ENCODE measurements at places on chromosomes 3 and 15. TPM values are rescaled to one million over a fixed set of nuclear protein-coding genes. Genes with fewer than 3 reads are reported as not detected.

DNA sequence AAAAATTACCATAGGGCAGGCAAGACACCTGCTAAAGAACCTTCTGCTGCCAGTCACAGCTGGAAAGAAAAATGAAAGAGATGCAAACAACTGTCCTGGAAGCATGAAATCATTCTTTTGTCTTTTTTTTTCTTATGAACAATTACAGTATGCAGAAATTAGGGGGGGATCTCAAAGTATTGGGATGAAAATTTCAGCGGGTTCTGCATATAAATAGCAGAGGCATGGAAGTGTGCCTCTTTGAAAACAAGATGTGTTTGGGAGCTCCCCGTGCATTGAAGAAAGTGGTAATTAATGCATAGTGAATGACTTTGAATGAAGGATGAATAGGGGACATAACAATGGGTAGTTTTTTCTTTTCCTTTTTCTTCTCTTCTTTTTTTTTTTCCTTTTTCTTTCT, 431.2 kb downstream of the SOX2 start:
- no peak for DNase-seq

- no peak for DNase-seq
Observed at GRCh38 chr15:45183511-45183910, 4.3 kb downstream of the SHF start.

DNA sequence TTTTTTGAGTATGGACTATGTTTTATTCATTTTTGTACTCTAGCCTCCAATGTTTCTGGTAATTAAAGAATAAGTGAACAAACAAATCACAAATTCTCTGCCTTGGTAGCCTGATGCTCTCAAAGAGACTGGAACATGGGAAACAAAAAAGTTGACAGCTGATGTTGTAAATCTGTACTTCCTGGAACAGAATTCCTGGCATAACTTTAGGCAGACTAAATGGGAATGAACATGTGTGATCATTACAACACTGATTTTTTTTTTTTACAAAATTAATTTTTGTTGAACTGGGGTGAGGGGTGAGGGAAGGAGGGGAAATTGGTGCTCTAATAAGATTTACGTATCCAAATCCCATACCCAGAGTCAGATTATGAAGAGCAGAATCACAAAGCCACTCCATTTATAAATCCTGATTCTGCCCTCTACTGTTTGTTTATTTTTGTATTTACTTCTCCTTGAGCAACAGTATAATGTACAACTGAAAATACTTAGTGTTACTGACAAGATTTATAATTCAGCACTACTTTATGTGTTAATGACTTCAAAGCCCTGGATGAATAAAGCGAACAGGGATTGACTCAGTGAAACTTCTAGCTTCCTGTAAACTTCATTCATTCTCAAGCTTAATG, 165.0 kb downstream of the FRMD5 start:
- no peak for DNase-seq

- DNase-seq = no peak
Observed at GRCh38 chr3:46695962-46696894, 2.7 kb upstream of the ALS2CL start.

GRCh38 chr3:362681-363338, 166.2 kb downstream of the CHL1 start:
- no peak for DNase-seq

DNA sequence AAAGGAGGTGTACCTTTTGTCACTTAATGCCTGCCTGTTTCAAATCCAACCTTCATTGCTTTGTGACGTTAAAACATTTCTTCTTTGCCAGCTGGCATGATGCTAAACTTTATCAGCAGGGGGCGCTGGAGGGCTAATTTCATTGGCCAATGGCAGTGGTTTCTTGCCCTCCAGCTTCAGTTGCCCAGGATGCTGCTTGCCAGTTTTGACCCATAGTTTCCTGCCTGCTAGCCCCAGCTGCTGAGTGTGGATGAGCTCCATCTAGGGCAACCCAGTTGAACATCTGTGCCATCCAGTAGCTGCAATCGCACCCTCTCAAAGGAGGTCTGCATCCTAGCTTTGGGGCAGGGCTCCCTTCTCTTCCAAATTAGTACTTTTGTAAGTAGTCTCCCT, 22.1 kb downstream of the ACKR2 start:
- peak; percentile 68 for DNase-seq

GRCh38 chr15:100771746-100772145, 107.9 kb upstream of the ALDH1A3 start:
- no peak for DNase-seq

DNA sequence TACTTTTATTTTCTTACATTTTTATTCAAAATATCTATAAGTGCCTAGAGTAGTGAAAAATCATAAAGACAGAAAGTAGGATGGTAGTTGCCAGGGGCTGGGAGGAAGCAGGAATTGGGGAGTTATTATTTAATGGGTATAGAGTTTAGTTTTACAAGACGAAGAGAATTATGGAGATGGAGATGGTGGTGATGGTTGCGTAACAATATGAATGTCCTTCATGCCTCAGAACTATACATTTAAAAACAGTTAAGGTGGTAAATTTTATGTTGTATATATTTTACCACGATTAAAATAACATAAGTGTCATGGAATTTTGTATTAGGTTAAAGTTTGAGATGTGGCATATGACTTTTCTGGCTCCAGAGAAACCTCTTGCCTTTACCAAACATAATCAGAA, 171.4 kb downstream of the MYRIP start:
- no peak for DNase-seq

DNA sequence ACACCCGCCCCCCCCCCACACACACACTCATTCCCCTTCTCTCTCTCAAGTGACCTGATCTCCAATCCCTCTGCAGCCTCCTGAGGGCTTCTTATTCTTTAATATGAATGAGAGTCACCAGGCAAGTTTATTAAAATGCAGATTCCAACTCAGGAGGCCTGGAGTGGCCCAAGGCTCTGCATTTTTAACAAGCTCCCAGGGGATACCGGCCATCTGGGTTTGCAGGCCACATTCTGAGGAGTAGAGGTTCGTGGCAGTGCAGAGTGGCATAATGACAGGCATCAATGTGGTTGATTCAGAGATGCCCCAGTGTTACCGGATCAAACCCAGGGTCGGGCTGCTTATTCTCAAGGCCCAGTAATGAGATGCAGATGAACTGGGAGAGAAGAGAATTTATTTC, 18.9 kb downstream of the EIF1B start:
- DNase-seq = no peak

GRCh38 chr15:98582900-98583554, 65.3 kb upstream of the IGF1R start:
- DNase-seq = no peak

DNA sequence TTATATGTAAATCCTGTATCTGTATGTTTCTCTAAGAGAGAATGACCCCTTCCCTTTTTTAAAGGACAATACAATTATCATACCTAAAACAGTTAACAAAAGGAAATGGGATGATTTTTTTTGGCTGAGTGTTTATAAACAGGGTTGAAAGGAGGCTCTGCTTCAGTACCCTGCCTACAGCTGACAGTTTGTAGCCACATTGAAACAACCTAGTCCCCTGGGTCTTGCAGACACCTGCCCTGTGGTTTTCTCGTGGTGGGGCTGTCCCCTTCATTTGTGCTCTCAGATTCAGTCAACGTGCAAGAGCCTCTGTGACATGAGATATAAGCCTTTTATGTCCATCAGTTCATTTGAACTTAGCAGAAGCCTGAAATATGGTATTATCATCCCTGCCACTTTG, 2.3 kb upstream of the HMCES start:
- DNase-seq = no peak

DNA sequence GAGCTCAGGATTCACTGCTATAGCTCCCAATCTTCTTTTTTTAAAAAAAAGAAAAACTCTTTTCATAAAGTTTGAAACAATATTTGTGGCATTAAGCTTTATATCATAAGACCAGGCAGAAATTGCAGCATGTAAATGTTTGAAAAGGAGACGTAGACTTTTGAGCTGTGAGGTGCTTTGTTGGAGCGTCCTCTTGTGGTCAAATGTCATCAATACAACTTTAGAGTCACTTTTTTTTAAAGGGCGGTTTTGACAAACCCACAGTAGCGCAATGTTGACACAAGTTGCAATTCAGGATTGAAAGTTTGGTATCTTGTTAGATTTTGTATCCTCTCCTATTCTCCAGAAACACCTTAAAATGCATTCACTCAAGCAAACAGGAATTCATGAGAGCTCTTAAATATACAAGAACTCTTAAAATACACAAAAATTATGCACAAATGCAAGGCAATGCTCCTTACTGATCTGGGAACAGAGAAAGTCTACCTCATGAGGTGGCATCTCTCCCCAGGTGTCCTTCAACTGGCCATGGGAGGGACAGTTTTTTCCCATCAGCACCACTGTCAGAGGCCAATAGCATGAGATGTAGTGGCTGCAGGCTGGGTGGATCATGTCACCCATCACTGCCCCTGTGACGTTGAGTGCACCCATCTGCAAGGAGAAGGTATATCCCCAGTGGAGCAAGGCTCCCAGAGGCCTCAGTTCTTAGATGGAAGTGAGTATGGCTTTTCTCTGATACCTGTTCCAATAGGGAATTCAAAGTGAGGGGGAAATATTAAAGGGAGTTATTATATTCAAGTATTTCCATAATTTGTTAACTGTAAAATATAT, 70.7 kb downstream of the ANXA2 start:
- peak; percentile 70 for DNase-seq

- no peak for DNase-seq
Observed at GRCh38 chr3:53815651-53816050, 30.6 kb downstream of the CHDH start.

GRCh38 chr15:95590533-95591044, 739.9 kb upstream of the NR2F2 start:
- no peak for DNase-seq

The GP9 gene
- 2.2 TPM for polyA plus RNA-seq

The ITIH1 gene
- polyA plus RNA-seq = not detected

The RNU5B-1 gene
- polyA plus RNA-seq = not detected

The GOLGA8S gene
- 0.64 TPM for polyA plus RNA-seq

The VILL gene
- 13.6 TPM for polyA plus RNA-seq

The NRG4 gene
- polyA plus RNA-seq = 8.3 TPM

Data from renal pelvis (tissue), 12 donors.